NCI-H2081 (cell line): ENCODE measurements at places on chromosomes 2 and 18.

DNA sequence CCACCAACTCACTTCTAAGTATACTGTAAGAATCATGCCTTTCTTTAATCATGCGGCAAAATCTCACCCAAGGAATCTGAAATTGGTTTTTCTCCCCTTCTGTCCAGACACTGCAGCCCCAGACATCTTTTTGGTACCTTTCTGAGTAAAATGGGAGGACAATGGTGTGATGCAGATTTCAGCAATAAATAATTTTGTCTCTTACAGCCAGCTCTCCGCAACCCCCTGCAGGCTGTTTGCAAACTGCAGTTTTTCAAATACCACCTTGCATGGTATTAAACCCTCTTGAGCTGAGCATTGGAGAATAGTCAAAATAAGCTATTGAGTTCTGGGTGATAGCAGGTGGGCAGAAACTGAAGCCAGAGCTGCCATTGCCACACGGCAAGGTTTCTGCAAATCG lies 32.2 kb downstream of the GPR39 start:
- DNase-seq: no peak

- no peak for DNase-seq
Measured at GRCh38 chr2:174120346-174120745, 128.0 kb downstream of the OLA1 start.

GRCh38 chr2:235614176-235614860 lies 120.5 kb downstream of the AGAP1 start:
- no peak for DNase-seq

DNA sequence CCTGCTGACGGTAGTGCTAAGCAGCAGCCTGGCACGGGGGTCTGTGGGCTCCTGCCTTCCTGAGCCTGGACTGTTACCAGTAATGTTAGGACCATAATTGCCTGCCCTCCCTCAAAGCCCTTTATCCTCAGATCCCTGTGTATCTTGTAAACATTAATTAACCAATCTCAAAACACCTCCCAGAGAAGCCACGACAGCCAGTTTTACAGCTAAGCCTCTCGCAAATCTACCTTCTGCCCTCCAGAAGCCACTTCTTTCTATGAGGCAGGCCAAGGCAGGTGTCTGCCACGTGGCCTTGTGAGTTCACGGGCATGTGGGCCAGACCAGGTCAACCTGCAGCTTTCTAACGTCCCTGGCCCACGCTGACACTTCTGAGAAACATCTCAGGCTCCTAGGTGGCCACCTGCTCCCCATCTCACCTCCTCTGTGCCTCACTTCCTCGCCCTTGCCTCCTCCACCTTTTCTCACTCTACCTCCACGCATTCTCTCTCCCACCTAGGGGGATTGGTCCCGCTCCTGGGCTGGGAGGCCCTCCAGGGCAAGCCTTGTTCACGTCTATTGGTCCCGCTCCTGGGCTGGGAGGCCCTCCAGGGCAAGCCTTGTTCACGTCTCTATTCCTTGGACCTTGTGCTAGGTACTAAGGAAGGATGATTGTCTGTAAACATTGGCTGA lies 64.3 kb downstream of the EDAR start:
- no peak for DNase-seq

DNA sequence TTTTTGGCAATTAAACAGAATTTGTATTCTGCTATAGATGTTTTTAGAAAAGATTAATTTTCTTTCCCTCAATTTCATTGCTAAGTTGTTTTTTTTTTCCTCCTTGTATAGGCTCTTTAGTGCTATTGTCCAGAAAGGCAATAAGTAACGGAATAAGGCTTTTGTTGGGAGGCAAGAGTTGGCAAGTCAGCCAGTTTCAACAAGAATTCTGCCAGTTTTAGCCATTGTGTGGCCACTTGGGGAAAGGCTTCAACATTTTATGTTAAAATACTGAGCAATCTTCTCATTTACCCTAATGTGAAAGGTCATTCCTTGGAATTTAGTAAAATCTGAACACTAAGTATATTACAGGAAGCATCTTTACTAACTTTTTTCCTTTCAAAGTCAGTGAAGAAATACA lies 9.6 kb downstream of the CALCRL start:
- DNase-seq: no peak

- no peak for DNase-seq
Measured at GRCh38 chr18:45227001-45227742, 388.1 kb upstream of the SLC14A2 start.

DNA sequence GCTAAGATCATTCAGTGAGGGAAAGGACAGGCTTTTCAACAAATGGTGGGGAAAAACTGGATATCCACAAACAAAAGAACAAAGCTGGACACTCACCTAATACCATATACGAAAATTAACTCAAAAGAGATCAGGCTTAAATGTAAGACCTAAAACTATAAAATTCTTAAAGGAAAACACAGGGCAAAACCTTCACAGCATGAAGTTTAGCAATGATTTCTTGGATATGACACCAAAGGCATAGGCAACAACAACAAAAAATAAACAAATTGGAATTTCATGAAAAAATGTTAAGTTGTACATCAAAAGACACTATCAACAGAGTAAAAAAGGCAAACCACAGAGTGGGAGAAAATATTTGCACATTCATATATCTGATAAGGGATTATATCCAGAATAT lies 28.3 kb downstream of the PIAS2 start:
- no peak for DNase-seq

DNA sequence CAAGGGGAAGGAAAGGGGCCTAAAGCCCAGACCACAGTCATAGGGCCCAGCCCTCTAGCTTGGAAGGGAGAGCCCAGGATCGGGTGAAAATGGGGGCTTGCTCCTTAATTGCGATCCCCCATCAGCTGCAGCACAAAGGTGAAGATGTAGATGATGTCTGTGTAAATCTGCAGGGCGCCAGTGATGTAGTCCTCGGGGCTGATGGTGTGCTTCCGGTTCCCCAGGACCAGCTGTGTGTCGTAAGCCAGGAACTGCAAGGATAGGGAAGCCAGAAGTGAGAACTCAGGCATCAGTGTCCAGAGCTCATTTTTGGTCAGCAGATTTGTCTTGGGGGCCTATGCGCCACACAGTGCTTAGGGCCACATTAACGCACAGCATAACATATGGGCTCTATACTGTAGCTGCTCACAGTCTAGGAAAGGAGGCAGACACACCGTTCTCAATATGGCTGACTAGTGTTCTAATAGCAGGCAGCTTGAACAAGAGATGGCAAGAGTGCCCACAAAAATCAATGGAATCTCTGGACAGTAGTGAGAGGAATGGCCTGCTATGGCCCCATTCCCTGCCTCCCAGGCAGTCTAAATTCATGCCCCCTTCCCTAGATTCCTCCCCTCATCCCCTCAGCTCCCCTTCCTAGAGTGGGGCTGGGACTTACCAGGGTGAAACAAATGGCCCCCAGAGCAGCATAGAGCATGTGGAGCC lies 5.2 kb downstream of the PNKD start:
- DNase-seq: no peak

GRCh38 chr18:79047556-79048244 lies 21.5 kb upstream of the ATP9B start:
- no peak for DNase-seq

DNA sequence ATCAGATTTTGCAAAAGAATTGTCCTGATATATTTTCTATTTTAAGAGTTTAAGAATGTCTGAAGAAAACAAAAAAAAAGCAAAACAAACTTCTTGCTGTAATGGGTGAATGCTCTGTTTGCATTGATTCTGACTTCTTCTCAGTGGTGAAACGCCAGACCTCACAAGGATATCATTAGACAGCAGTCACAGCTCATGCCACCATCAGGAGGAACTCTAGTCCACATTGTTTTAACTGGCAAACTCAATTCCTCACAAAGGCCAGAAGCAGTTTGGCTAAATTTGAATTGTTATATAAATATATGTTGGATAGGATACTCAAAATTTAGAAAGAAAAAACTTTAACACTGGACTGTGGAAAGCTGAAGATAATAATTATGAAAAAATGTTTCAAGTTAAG lies 89.4 kb downstream of the DOK6 start:
- no peak for DNase-seq

- no peak for DNase-seq
Measured at GRCh38 chr2:112572005-112572404, 12.4 kb upstream of the CHCHD5 start.

DNA sequence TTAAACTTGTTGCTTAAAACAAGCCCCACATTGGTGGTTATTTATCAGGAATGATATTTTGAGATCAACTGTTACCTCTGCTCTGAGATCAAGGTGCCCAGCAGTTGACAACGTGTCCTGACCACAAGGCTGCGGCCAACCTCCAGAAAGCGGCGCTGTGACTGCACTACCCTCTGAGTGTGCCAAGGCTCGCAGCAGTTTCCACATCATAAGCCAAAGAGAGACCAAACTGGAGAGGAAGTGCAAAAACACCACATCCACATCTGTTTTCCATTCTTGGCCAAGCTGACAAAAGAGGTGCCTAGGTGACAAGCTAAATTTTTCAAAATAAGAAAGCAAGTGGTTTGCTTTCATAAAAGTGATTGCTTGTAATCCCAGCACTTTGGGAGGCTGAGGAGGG lies 410.8 kb upstream of the POU3F3 start:
- no peak for DNase-seq

DNA sequence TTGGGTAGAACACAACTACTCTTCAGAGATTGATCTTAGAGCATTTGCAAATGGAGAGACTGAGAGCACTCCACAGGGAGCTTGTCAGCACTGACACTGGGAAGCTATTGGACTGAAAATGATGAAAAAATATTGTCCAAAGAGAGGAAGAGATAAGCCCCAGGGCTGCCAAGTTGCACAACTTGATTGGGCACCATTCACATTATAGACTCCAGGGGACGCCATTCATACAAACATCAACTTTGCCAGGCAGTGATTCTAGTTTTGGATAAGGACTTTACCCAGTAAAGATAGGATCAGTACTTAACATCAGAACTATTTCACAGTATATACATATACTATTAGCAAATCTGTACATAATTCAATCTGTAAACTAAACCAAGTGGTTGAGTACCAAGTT lies 79.6 kb upstream of the MYCN start:
- no peak for DNase-seq

DNA sequence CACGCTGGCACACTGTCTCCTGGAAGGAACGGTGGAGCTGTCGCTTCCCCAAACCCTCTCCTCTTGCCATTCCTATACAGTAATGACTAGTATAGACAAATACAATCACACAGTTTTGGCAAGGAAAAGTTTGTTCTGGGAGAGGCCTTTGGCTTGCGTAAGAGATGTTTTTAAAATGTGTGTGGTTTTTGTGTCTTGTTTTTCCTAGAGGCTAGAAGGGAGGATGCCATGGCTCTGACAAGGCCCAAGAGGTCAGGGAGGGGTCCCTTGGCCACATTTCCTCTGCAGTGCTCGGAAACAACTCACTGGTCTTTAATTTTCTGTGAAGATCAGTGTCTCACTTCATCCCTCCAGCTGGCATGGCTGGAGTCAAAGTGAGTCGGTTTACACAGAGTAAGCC lies 195.9 kb downstream of the SH3RF3 start:
- no peak for DNase-seq

- no peak for DNase-seq
Measured at GRCh38 chr18:34048423-34048822, 176.3 kb downstream of the NOL4 start.

GRCh38 chr2:60780721-60781120 lies 24.7 kb downstream of the PAPOLG start:
- DNase-seq: no peak

DNA sequence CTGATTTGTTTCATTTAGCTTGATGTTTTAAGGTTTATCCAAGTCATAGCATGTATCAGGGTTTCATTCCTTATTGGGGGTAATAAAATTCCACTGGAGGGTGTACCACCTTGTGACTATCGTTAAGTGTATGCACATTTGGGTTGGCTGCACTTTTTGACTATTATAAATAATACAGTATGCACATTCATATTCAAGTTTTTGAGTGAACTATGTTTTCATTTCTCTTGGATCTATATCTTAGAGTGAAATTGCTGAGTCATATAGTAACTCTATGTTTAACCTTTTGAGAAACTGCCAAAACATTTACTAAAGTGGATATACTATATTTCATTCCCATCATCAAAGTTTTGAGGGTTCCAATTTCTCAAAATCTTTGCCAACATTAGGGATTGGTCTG lies 952.7 kb downstream of the TDRD15 start:
- DNase-seq: no peak

DNA sequence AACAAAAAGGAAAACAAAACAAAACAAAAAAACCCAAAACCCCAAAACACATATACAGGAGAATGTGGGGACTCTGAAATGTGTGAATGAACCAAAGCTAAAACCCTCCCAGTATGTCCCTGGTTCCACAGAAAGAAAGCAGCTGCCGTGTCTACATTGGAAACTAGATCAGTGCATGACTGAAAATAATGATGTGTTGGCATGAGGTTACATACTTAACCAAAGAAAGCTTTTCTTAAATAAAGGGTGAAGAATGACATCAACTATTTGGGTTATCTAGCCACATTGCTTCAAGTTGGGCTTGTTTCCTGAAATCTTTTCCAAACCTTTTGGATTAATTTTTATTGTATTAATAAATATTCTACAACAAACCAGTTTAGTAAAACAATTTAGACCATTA lies 91.9 kb upstream of the FN1 start:
- no peak for DNase-seq

- no peak for DNase-seq
Measured at GRCh38 chr18:68725346-68725745, 10.4 kb upstream of the TMX3 start.

GRCh38 chr2:189782221-189782671 lies 1.9 kb downstream of the ORMDL1 start:
- DNase-seq: no peak

DNA sequence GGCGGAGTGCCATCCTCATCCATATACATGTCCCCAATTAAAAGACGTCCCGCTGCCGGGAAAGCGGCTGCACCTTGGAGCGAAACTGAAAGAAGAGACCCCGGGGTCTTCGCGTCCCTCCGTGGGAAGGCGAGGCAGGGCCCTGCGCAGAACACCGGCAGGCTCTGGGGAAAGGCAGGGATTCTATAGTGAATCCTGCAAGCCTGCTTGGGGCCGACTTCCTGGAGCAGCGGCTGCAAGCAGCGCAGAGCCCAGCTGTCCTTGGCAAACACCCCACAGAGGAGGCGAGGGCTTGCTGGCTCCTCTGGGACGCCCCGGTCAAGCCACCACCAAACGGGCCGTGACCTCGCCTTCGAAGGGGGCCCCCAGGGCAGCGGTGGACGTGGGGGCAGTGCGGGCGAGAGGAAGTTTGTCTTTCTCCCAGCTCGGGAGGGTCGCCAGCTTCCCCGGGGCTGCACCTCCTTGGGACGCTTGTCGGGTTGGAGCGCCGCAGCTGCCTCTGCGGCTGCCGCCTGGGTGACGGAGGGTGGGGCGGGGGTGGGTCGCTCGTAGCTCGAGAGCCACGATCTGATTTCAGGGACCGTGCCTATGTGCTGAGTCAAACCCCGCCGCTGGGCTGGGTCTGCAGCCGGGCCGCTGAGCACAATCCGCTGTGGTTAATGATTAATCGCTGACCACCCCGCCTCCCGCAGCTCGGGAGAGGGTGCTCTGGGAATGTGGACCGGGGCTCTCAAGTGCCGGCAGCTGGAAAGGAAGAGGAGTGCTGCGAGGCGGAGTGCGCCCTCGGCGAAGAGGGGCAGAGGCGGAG lies 486 bp upstream of the GPR39 start:
- DNase-seq: peak; percentile 33

DNA sequence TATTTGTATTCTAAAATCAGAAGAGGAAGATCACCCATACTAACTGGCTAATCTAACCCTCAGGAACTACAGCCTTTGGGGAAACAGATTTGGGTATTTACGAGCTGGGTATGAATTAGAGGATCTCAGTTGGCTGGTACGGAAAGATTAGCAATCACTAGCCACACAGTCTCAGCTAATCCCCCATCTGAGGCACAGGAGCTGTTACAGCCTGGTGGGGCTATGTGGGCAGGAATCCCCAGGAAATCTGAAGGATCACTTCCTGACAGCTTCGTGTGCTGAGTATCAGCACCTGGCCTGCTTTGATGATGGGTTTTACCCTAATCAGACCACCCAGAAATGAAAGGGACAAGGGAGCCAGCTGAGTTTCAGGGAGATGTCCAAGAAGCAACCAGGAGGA lies 206.3 kb downstream of the AFF3 start:
- DNase-seq: no peak
